ENCODE measurements at places on chromosomes 4 and X. TPM values are rescaled to one million over a fixed set of nuclear protein-coding genes. Genes with fewer than 3 reads are reported as not detected.

- no peak for DNase-seq
Measured at GRCh38 chr4:121096629-121097028, 24.3 kb upstream of the NDNF start.

GRCh38 chr4:183602557-183603027 is 56.4 kb downstream of the RWDD4 start:
- DNase-seq = no peak

DNA sequence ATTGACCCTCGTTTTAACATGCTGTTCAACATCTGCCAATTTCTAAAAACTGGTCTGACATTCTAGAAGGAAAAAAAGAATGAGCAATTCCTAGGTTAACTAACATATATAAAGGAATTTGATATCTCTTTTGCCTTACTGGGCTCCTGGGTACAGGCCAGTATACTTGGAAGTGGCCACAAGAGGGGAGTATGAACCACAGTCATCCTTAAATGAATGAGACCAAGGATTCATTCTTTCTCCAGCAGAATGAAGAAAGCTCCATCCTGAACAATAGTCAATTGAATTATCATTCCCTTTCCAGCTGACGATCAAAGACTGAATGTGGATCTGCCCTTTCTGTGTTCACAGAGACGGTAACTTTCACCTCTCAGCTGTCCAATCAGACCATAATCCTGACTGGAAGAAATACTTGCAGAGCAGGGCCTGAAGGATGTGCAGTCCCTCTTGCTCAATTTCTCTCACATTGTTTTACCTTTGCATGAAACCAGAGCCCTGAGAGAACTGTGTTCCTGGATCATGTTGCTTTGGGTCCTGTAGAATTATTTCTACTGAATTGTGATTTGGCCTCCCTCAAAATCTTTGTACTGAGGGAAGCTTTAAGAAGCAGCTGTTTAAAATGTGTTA is 14.8 kb upstream of the SPARCL1 start:
- DNase-seq = no peak

GRCh38 chr4:151169223-151169622 is 69.8 kb downstream of the RPS3A start:
- peak; percentile 83 for DNase-seq

GRCh38 chr4:68342134-68342533 is 7.8 kb downstream of the YTHDC1 start:
- DNase-seq = no peak

DNA sequence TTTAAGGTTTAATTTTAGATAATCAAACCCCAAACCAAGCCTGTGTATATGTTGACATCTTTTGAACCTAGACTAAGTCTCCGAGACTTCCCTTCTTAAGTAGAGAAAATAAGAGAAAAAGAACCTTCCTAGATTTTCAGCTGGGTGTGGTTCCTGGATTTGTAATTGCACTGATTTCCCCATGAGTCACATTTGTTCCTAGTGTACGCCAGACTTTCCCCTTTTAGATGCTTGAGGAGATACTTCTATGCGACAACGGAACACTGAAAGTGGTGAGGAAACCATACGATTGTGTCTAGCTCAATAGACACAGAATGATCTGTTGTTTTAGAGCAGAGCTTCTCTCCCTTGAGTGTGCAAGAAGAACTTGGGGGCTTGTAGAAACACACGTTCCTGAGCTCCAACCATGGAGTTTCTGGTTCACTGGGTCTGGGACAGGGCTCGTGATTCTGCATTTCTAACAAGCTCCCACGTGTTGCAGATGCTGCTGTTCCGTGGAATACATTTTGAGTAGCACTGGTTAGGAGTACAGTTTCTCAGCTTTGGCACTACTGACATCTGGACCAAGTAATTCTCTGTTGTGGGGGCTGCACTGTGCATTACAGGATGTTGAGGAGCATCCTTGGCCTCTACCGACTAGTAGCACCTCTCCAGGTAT is 87.1 kb downstream of the AMELX start:
- no peak for DNase-seq

- no peak for DNase-seq
Measured at GRCh38 chrX:311156-312129, 7.2 kb downstream of the GTPBP6 start.

DNA sequence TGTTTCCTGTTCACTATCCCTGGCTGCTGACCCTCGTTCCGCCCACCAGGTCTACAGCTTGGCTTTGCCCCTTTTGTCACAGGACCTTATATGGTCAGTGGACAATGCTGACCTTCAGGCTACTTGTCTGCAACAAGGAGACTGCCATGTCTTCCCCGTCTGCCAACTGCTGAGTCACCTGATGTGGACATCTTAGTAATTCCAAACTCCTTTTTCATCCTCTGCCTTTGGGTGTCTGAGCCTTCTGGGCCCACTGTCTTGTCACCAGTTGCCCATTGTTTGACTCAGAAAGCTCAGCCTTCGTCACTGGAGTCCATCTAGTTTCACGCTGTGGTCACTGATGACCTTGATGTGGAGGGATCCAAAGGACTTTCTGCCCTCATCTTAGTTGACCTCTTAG is 30.2 kb downstream of the GPRIN3 start:
- DNase-seq = no peak

GRCh38 chr4:180052629-180053028 is 2190.6 kb upstream of the TENM3 start:
- no peak for DNase-seq

DNA sequence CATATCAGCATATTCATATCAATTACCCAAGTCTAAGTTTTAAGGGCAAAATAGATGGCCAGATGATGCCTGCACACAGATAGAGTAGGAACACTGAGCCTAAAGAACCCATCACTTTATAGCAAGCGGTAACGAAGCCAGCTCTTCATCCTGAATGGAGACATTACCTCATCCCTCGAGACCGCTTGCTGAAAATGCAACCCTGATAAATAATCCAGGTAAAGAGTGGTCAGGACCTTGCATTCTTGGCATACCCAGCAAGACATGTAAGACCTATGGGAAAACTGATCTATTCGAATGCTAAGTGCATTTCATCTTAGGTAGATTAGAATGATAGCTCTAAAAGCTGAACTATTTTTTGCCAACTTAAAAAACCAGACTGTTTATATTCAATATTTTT is 25.3 kb downstream of the DCHS2 start:
- no peak for DNase-seq

DNA sequence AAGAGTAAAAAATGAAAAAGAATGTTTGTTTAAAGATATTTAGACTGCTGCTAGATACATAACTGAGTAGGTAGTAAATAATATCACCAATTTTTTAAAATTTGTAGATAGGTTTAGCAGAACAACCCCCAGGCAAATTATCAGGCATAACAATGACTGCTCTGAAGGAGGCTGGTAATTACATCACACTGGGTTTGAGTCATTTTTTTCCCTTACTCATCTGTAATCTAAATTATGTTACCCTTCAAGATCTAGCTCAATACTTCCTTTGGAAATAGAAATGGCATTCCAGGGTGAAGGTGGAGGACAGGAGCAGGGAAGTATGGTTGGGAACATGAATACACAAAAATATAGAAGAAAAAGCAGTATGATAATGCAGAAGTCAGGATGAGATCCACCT is 431.6 kb upstream of the MAOA start:
- no peak for DNase-seq

- DNase-seq = no peak
Measured at GRCh38 chr4:78149751-78150542, 92.8 kb downstream of the FRAS1 start.

DNA sequence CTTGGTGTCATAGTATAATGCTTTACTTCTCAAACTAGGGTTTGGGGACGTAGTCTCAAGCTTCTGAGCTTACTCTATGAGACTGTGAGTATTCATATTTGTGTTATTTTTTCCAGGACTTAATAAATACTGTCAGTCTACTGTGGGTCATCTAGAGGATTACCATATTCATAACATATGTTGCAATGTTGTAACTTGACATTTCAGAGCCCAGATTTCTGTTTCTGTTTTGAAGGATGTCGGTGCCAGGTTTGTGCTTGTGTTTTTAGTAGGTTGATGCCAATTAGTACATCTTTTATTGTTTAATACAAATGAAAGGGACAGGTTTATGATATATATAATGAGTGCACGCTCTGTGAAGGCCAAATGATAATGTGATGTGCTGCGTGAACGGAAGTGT is 69.6 kb downstream of the SPANXN4 start:
- no peak for DNase-seq

DNA sequence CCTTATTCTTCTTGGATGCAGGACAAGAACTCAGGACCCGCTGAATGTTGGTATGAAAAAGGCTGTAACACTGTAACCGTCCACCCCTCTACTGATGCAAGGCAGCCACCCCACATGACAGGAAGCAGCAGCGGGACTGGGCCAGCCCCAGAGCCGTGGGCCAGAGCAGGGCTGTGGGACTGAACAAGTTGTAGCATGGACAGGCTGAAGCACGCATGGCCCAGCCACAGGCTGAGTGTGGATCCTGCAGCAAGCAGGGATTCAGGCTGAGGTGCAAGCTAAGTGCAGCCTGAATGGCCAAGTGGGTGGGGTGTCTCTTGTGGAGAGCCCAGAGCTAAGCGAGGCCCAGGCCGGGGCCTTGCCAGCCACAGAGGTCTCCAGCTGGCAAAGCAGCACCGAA is 632.2 kb downstream of the SPOCK3 start:
- DNase-seq = no peak

GRCh38 chr4:75434105-75434504 is 80.1 kb downstream of the RCHY1 start:
- DNase-seq = no peak

DNA sequence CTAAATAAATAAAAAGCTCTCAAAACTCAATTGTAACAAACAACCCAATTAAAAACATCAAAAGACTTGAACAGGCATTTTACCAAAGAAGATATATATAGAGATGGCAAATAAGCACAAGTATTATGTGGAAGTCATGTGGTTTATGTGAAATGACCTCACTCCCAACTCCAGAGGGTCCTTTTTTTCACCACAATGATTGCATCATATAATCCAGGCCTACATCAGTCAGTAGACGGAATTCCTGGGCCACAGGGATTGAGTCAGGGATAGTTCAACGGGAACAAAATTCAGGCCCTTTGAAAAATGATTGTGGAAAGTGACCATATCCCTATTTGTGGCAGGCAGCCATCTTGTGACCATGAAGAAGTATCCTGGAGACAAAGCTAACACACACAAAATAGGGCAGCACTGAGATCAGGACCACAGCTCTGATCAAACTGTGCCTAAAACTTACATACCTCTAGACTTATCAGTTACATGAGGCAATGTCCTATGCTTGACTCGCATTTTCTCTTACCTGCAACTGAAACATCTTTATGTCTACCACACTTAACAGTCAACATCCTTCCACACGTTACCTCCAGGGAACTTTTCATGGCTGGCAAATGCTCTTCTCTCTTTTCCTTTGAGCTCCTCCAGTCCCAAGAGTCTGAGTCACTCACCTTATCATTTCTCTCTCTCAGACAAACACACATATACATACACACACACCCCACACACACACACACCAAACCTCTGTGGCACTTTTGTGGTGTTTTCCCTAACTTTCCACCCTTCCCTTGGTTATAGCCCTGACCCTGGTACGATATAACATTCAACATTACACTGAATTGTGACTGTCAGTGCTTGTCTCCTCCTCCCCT is 113.5 kb downstream of the PHF8 start:
- DNase-seq = no peak

DNA sequence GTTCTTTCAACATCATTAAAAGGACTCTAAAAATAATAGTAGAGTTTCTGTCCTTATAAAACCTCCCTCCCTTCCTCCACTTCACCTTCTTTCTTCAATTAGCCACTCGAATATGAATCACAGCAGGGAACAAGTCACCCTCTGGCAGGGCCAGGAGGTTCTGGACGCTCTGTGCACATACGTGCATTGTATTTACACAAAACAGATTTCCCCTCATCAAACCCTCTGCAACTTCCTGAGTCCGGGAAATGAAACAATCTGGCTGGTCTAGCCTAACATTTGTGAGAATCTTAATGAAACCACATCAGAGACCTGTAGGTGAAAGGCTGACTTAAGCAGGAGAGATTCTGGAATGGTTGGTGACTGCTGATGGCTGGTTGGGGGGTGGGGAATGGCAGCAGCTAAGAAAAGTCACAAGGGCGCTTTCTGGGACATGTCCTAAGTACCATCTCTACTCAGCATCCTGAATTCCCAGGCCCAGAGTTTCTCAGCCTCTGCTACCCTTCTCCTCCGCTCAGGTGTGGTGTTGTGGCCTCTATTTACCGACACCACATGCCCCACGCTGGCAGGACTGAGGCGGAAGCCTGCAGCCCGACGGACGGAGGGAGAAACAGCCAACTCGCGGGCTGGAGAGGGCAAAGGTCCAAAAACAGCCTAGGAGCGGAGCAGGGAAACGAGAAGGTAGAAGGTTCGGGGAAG is 1.0 kb downstream of the ZDHHC9 start:
- DNase-seq = peak; percentile 22

- no peak for DNase-seq
Measured at GRCh38 chrX:86455495-86455894, 307.2 kb downstream of the DACH2 start.

DNA sequence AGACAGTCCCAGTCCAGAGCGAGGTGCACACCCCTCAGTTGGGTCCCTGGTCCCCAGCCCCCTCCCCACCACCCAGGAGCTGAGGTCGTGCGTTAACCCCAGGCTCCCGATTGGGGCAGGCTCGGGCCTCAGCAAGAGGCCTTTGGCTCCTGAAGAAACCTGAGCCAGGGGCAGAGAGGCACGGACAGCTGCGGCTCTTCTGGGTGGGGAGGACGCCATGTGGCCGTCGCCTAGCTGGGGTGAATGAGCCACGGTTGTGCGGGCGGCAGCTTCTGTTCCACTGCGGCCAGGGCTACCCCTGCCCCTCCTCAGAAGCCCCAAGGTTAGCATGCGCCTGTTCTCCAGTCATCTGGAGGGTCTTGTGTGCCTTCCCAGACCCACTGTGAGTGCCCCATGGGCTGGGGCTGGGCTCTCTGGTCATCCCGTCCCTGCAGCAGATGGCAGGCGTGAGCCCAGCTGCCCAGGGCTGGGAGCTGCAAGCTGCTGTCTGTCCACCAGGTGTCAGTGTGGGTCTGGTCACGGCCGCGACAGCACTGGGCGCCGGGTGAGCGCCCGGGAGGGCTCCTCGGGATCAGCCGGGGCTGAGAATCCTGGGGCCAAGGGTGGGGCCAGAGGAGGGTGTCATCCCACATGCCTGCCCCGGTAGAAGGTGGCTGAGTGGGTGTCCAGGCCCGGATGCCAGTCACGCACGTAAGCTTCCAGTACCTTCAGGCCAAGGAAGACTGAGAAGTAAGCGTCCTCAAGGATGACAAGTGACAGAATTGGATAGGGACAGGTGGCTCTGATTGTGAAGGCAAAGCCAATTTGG is 21.9 kb downstream of the ATP2B3 start:
- DNase-seq = peak; percentile 67

- DNase-seq = peak; percentile 58
Measured at GRCh38 chr4:165493359-165493758, 114.6 kb downstream of the CPE start.

GRCh38 chr4:167049257-167049656 is 185.0 kb downstream of the SPOCK3 start:
- DNase-seq = no peak

The SYAP1 gene
- total RNA-seq = 42.6 TPM

The IQCM gene
- total RNA-seq = not detected

The GPR119 gene
- not detected for total RNA-seq

The ODAM gene
- total RNA-seq = not detected

The ARHGAP10 gene
- 52.2 TPM for total RNA-seq

The WAS gene
- total RNA-seq = 11.5 TPM

The SPANXA2 gene
- total RNA-seq = not detected

The SYTL4 gene
- 15.8 TPM for total RNA-seq

The DGAT2L6 gene
- total RNA-seq = not detected

The SLITRK4 gene
- total RNA-seq = 1.2 TPM

The FGA gene
- total RNA-seq = 20.9 TPM
